ENCODE measurements at places on chromosomes 1 and 21.

DNA sequence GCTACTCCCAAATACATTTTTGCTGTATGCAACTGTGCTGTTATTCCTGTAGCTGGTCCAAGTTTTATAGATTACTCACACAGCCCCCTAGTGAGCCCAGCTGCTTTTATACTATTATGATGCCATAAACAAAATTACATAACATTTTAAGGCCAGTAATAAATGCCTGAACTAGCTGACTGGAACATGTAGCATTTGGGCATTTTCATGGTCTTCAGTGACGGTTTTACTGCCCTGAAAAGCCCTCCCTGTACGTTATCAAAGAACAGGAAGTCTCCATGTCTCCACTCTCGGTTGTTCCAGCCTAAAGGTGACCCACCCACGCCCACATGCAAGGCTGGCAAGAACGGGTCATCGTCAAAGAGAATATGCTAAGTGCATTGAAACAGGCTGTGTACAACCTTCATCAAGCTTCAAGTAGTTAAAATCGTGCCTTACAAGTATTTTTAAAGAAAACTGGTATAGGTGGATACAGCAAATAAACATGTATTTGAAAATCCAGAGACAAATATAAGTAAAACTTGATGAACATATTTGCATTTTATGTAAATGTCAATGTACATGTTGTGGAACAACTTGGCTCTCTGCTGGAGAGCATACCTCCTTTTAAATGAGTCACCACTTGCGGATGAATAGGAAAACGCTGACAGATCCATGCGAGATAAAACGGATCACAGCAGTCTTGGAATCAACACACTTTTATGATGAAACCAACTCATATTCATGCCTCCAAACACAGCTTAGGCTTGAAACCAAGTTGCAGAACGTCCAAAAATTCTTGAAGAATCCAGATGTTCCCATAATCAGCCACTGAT is 520.5 kb downstream of the SMYD3 start:
- DNase-seq: no peak

- DNase-seq: no peak
Measured at GRCh38 chr1:167428395-167428794, 89.9 kb downstream of the CD247 start.

DNA sequence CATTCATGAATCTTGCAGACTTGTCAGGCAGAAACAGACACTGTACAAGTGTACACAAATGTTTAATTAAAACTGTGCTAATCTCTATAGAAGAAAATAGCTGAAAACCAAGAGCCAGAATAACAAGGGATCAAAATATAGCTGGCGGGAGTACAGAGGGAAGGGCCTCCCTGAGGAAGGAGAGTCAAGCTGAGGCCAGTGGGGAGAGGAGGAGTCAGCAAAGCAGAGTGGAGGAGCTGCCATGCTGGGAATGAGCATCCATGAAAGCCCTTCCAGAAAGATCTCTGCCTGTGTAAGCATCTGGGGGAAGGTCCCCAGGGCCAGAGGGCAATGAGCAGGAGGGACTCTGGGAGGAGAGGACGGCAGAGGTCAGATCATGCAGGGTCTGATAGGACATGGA is 15.1 kb downstream of the SLAMF8 start:
- DNase-seq: no peak

- DNase-seq: no peak
Measured at GRCh38 chr1:59265622-59266021, 31.3 kb upstream of the FGGY start.

DNA sequence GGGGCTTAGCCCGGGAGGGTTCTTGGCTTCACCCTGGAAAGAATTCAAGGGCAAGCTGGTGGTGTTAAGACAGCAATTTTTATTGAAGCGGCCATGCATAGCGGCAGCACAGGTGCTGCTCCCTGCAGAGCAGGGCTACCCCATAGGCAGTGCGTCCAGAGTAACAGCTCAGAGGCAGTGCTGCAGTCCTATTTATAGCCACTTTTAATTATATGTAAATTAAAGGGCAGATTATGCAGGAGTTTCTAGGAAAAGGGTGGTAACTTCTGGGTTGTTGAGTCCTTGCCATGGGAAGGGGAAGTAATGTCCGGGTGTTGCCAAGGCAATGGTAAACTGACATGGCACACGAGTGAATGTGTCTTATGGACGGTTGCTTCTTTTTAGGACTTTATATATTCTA is 57.0 kb downstream of the VPS26C start:
- DNase-seq: no peak

All from type B pancreatic cell (in vitro differentiated cells).